H7 (cell line): ENCODE measurements at places on chromosomes 2 and 18.

DNA sequence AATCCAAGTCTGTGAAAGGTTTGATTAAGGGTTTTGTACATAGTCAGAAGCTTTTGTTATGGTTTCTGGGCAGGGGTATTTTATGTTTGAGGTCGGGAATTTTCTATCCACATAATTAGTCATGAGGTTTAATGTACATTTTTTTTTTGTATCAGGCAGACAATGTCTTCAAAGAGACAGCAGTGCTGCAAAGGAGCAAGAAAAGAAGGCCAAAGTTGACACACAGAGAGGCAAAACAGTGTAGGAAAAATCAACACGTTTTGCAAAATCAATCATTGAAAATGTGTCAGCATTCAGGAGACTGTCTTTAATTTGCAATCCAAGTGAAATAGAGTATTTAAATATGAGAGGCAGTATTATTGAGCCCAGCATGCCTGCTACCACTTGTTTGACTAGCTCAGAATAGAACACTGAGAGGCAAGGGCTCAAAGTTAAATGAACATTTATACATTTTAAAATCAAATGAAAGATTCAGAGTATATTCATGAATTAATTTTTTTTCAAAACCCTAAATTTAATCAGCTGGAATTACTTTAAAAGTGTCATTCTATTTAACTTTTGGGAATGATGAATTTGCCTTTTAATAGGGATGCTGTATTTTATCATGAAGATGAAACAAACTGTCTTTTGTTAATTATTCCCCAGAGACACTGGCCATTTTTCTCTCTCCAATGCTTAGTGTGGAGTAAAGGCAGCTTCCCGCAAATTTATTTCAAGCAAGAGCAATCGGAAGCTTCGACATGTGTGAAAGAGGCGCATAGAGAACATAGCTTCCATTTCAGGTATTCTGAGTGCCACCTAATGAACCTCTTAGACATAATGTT lies 11.3 kb downstream of the VRK2 start:
- DNase-seq: no peak

DNA sequence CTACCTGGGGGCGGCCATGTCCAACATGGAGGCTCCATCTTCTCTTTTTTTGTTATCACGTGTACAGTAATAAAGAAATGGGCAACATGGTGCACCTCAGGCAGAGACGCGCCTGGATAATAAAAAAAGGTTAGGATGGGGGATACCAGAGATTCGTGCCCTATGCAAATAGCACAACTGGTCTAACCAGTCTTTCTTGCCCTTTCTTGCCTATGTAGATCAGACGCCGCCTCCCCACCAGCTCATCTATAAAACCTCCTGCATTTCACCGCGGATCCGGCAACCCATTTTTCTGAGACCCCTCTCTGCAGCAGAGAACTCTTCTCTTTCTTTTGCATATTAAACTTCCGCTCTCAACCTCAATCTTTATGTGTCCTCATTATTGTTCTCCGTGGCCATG lies 68.7 kb downstream of the MYL12B start:
- no peak for DNase-seq

DNA sequence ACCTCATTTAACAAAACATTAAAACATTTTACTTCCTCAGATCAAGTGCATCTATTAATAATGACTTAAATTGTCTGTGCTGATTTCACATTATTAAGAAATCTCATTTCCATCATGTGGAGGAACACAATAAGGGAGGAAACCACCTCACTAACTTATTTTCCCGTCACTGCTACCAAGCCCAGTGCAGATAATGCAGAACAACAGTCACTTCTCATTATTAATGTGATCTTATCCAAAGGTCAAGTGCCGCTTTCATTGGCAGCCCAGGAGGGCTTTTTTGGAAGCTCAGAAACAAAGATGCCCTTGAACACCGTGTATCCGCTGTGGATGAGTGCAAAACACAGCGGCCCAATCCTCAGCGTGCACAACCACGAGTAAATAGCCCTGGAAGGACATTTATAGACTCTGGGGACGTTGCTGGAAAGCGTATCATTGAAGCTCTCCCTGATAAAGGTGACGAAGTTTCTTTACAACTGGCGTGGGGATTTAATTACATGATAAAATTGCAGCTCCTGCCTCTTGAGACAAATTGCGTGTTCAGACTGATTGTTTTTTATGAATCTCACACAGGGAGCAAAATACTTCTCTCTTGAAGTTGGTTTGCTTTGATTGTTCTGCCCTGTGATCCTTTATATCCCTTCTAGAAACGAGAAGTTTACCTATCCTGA lies 13.2 kb downstream of the ASB18 start:
- DNase-seq: no peak

GRCh38 chr2:18684206-18685038 lies 95.1 kb upstream of the NT5C1B start:
- no peak for DNase-seq

DNA sequence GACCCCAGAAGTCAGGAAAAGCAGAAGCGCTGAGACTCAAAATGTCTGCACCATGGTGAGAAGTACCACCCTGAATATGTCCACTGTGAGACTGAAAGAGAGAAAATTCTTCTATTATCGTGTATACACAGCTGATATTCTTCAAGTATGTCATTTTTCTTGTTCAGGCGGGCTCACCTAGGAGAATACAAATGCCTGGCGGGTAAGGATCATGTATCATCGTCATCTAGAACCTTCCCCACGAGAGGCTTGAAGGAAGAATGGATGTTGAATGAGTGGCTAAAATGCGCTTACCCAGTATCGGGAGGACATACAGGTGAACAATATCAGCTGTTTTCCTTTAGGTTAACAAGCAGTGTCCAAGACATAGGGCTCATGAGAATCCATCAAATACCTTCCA lies 21.1 kb upstream of the ARL4C start:
- DNase-seq: no peak

- no peak for DNase-seq
These were observed 548.3 kb downstream of the ERBB4 start for GRCh38 chr2:211990335-211990734.

- DNase-seq: no peak
These were observed 49.5 kb downstream of the IKZF2 start for GRCh38 chr2:213101692-213102460.

DNA sequence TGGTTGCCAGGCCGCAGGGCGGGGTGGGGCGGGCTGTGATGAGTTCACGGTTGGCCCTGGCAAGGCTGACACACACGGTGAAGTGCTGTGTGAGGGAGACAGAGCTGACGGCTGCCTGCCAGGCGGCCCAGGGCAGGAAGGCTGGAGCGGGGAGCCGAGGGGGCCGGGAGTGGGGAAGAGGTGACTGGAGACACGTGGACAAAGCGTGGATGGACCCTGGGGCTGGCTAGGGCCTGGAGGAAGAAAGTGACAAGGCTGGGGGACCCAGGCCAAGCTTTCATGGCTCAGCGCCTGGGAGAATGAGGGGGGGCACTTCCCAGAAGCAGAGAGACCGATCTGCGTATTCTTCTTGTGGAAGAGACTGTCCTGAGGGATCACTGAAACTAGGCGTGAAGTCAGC lies 123.2 kb downstream of the DYSF start:
- no peak for DNase-seq

- DNase-seq: no peak
These were observed 1317.1 kb upstream of the ZEB2 start for GRCh38 chr2:145836986-145837385.

GRCh38 chr18:68922392-68922791 lies 124.5 kb downstream of the CCDC102B start:
- DNase-seq: no peak
